Cardiac muscle cell (in vitro differentiated cells and primary cell): ENCODE measurements at places on chromosomes 2 and 18.

DNA sequence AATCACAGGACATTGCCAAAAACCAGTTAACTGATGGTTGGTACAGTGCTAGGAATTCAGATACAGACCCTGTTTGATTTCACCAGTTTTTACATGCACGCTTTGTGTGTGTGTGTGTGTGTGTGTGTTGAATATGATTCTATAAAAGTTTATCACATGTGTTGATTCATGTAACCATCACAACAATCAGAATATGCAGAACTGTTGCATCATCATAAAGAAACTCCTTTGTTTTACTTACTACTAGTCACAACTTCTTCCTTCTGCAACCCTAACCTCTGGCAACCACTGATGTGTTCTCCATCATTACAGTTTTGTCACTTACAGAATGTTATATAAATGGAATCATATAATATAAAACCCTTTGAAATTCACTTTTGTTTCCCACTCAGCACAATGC is 144.8 kb upstream of the CYP26B1 start:
- DNase-seq = no peak

GRCh38 chr2:190031969-190032618 is 30.4 kb downstream of the MSTN start:
- DNase-seq = no peak

GRCh38 chr2:148885988-148886387 is 11.0 kb downstream of the KIF5C start:
- DNase-seq = no peak

- no peak for DNase-seq
Measured at GRCh38 chr18:44786257-44786656, 105.6 kb downstream of the SETBP1 start.

GRCh38 chr18:24254071-24254470 is 115.2 kb downstream of the CABYR start:
- no peak for DNase-seq

- no peak for DNase-seq
Measured at GRCh38 chr2:223914324-223914723, 30.8 kb downstream of the WDFY1 start.

GRCh38 chr2:174764280-174765255 is at the start of gene CHRNA1:
CHRNA1 (minus strand) TSS chr2:174764472; CDS start chr2:174764394, 78 bp downstream.
- DNase-seq = peak; percentile 40

DNA sequence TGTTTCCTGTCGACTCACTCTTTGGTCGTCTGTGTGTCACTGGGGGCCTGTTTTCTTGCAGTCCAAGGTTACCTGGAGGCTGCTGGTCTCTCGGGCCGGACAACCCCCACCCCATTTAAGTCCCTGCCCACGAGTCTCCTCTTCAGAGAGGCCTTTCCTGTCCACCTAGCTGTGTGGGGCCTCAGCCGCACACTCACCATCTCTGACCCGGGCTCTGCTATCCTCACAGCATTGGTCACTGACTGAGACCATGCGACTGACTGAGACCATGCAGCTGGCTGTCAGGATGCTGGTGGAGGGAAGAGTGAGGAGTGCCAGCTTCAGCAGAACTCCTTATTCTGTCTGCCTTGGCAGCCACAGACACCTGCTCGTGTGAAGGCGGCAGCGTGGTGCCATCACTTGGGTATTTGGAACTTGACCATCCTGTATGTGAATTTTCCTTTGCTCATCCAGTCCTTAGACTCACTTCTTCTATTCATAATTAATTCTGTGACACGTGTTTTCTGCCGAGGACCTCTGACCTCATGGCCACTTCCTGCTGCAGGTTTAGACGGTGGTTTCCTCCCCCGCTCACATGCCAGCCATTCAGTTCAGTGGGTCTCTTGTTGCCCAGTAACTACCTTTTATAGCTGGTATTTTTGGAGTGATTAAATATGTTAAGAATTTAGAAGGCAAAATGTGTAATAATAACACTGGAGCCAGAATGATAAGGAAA is 47.5 kb upstream of the ASB1 start:
- DNase-seq = peak; percentile 74

DNA sequence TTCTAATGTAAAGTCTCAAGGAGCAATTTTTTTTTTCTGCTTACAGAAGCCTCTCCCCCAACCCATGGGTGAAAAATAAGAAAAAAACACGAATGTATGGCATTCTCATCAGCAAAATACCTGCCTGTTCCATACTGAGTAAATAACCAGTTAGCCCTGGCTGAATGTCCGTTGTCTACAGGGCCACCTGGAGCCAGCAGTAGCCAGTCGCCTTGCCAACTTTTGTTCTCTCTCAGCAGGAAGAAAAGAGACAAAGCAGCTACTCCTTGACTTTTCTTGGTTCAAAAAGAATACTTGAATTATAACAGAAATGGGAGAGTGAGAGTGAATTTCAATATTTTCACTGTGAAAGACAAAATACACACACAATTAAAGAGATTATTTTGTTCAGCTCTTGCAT is 532.9 kb upstream of the CRIM1 start:
- no peak for DNase-seq

DNA sequence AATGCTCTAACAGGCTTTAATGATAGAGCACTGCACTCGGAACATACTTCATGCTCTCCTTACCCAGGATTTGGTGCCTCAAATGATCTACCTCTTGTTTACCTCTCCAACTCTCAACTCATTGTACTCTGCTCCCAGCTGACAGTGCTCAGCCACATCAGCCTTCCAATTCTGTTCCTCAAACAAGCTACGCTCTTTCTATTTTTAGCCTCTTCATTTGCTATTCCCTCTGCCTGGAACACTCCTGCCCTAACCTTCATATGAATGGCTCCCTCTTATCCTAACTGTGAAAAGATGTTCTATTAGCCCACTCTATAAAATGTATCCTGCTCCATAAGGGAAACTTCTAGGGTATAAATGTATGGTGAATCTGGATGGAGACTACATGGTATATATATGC is 42.5 kb downstream of the PIGN start:
- DNase-seq = peak; percentile 25

- DNase-seq = no peak
Measured at GRCh38 chr2:63580651-63581297, 7.5 kb downstream of the WDPCP start.

GRCh38 chr2:35585972-35586371 is 769.6 kb upstream of the CRIM1 start:
- no peak for DNase-seq

- no peak for DNase-seq
Measured at GRCh38 chr2:68253219-68254068, 1.1 kb upstream of the PPP3R1 start.

- no peak for DNase-seq
Measured at GRCh38 chr18:8825729-8826375, 120.5 kb downstream of the MTCL1 start.

- DNase-seq = peak; percentile 84
Measured at GRCh38 chr2:232901736-232902578, 31.9 kb downstream of the SNORC start.

DNA sequence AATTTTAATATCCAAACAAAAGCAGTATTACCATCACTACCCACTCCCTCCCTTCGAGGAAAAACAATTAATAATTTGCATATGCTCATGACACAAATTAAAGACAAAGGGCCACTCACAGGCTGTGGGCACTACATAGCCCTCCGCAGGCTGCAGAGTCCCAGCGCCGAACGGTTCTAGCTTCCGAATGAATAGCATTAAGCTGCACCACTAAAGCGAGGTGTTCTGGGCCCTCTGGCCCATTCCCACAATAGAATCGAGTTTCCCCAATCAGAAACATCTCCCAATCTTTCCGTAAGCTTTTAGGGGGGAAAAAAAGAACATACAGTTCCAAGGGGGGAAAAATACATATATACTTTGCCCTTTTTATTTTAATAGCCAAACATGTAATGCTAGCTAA is 14.5 kb upstream of the SIX3 start:
- no peak for DNase-seq

DNA sequence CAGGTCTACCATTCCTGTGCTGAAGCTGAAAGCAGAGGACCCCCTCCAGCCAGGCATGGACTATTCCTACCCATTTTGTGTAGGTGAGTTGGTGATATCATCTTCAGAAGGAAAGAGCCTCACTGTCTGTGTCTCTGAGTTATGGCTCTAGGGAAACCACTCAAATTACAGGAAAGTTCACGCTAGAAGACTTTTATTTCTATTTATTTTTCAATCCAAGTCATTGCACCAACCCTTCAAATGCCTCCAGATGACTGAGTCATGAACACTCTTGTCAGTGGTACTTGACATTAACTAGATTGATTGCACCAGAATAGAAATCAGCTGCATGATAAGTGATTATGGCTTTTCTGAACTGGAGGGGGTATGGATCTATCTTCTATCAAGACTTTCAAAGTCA is 338.4 kb downstream of the MBD2 start:
- DNase-seq = no peak

GRCh38 chr2:128384446-128384845 is 65.8 kb upstream of the HS6ST1 start:
- no peak for DNase-seq

DNA sequence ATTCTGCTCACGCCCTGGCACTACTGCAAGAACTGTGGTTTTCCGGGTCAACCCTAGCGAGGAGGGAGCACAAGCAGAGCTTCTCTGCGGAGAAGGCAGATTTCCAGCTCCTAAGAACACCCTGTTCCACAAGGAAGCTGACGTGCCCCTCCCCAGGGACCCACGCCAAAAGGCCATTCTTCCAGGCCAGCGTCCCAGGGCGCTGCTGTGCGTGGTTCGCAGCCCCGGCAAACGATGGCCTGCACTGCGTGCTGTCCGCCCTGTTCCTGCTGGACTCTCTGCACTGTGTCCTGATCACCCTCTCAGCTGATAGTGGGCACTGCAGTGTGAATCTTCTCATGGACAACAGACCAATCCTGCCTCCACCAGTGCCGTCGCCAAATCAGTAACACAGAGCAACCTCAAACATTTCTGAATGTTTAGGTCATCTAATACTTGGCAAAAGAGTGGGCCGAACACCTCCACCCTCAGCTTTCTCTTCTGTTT is 49.1 kb downstream of the ADI1 start:
- no peak for DNase-seq

DNA sequence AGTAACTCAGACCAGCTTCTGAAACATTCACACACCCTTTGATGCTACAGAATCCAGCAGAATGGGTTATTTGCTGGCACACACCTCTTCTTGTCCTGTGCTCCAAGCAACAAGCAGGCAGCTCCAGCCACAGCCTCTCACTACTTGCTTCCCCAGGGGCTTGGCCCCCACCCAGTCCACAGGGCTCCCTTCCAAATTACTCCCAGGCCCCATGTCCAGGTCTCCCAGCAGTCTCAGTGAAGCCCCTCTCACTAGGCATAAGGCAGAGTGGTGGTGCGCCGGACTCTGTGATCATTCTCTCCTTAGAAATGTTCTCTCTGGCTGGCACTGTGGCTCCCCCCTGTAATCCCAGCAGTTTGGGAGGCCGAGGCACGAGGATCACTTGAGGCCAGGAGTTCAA is 25.9 kb downstream of the ITM2C start:
- DNase-seq = no peak

GRCh38 chr2:182173944-182174622 is 188.4 kb downstream of the PPP1R1C start:
- no peak for DNase-seq

DNA sequence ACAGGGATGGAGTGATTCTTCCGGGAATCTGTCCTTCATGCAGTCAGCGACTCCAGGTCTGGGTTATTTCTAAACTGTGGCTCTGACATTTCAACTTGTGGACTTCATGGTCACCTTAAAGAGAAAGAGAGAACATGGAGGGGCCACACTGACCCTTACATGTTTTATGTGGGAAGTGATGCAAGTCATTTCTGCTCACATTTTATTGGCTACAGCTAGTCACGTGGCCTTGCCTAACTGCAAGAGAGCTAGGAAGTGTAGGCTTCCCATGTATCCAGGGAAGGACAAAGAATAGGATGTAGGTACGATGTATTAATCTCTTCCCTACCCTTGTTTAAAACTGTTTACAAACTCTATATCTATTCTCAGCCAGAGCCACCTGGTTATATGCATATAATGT is 30.3 kb upstream of the AFTPH start:
- DNase-seq = no peak

GRCh38 chr2:14720739-14721138 is 88.2 kb downstream of the LRATD1 start:
- no peak for DNase-seq

GRCh38 chr2:34307636-34308035 is 708.5 kb upstream of the FAM98A start:
- DNase-seq = no peak
